ENCODE measurements at places on chromosomes 2 and 18. TPM values are rescaled to one million over a fixed set of nuclear protein-coding genes. Genes with fewer than 3 reads are reported as not detected.

The SP5 gene
- not detected for total RNA-seq

- no peak for DNase-seq
These were observed 201.0 kb upstream of the COPS8 start for GRCh38 chr2:236884569-236885175.

The CYS1 gene
- 0.26 TPM for total RNA-seq

GRCh38 chr2:105580870-105581554, 163.7 kb upstream of the NCK2 start:
- no peak for DNase-seq

- DNase-seq = peak; percentile 92
These were observed 221.9 kb upstream of the SETBP1 start for GRCh38 chr18:44458777-44459176.

- DNase-seq = no peak
These were observed 96.2 kb upstream of the ARHGAP28 start for GRCh38 chr18:6633310-6633709.

The MGAT4A gene
- total RNA-seq = 6.0 TPM

DNA sequence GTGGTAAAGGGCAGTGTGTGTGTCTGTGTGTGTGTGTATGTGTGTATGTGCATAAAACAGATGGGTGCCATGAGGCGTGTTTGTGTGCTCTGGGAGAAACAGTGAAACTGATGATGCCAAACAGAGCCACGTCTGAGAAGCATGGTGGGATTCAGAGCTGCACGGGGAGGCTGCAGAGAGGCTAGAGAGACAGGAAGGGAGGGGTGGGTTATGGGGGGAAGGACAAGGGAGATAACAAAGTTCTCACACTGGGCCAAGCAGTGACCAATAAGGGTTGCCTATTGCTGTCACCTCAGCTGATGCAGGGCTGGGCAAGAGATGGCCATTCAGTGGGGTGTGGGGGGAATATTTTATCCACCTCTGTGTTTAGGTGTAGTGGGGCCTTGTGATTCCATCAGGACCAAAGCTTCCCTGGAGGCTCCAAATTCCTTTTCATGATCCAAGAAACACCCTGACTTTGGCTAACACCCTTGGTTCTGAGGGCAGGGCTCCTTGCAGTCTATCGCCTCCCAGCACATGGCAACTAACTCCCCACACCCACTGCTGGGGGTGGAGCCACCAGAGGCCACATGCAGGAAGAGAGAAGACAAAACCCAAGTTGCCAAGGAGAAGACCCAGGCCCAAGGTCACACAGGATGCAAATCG, 54.2 kb upstream of the POMC start:
- DNase-seq = no peak

GRCh38 chr18:44799382-44799906, 118.8 kb downstream of the SETBP1 start:
- no peak for DNase-seq

The COL3A1 gene
- total RNA-seq = 43.4 TPM

- DNase-seq = no peak
These were observed 721.9 kb upstream of the ACVR2A start for GRCh38 chr2:147122944-147123343.

- DNase-seq = no peak
These were observed 81.1 kb downstream of the ACVR2A start for GRCh38 chr2:147925886-147926285.

The KCNJ13 gene
- total RNA-seq = not detected

GRCh38 chr2:241108271-241109209, 6.5 kb upstream of the MTERF4 start:
- DNase-seq = no peak

- DNase-seq = peak; percentile 59
These were observed 195.3 kb downstream of the CCDC85A start for GRCh38 chr2:56379066-56379465.

GRCh38 chr18:44758861-44759631, 78.4 kb downstream of the SETBP1 start:
- DNase-seq = no peak

DNA sequence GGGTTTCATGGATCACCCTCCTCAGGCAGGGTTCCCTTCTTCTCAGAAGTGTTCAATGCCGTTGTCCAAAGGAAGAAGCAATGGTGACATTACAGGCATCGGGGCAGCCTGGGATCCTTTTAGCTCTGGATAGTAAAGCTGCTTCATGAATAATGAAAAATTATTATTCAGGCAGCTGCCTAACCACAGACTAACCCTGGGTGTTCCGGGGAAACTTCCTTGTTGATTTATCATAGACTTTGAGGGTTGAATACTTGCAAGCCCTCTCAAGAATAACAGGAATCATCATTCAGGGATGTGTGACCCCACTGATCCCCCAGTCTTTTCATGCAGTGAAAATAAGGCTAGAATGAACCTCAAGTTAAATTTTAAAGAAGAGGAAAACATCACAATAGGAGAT, 419.4 kb downstream of the MEIS1 start:
- DNase-seq = no peak

GRCh38 chr2:159108181-159108893, 139.9 kb downstream of the TANC1 start:
- DNase-seq = peak; percentile 24

The RNF181 gene
- total RNA-seq = 318 TPM

DNA sequence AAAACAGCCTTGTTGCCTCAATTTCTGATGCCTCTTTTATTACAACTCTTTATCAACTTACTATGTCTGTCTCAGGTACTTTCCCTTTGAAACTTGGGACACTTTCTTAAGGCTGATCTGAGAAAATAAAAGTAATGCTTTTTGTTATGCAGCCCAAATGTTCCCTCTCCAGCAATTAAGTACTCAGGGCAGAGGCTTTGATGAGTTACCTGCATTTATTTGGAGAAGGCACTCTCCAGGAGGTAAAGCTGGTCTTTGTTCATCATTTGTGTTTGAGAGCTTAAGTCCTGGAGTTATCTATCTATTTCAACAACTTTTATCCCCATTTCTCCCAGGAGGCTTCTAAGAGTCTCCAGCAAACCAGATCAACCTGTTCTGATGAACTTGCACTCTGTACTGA, 259.2 kb downstream of the ASXL3 start:
- DNase-seq = no peak

DNA sequence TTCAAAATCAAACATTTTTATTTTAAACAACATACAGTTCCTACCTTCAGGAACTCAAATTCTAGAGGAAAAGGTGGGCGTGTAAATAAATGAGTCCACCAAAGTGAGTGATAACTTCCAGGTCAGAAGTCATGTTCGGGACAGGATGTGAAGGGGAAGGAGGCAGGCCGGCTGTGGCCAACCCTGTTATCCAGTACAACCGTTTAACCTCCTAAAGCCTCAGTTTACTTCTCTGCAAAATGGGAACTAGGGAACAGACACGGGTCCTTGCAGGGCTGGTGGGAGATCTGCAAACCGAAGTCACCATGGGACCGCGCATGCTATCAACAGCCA, 373 bp downstream of the EIPR1 start:
- DNase-seq = peak; percentile 34

DNA sequence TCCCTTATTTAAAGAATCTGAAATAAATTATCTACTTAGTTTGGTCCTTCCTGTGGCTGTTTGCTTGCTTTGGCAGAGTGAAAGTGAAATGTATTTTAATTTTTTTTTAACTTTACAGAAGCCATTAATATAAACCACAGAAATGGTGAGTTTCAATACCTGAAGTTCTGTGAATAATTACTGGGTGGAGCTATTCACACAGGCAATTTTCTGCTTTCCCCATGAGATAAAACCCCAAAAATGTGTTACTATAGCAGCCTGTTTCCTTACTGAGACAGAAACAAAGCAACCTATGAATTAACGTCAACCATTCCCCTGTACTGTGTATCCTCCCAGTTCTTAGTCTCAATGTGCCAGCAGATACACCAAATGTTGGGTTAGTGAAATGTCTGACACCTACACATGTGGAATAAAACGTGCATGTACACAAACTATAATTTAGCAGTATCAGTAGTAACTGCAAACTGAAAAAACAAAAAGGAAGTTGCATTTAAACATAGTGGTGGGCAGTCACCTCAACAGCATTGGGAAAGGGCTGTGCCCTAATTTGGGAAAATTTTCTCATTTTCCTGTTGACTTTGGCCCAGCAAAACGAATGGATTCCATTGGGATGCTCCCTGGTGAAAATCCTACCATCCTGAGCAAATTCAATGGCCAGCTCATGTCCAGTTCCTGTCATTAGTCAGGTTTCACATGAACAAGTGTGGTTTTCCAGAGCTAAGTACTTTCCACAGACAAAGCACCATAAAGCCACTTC, 73.1 kb upstream of the RMDN2 start:
- no peak for DNase-seq

DNA sequence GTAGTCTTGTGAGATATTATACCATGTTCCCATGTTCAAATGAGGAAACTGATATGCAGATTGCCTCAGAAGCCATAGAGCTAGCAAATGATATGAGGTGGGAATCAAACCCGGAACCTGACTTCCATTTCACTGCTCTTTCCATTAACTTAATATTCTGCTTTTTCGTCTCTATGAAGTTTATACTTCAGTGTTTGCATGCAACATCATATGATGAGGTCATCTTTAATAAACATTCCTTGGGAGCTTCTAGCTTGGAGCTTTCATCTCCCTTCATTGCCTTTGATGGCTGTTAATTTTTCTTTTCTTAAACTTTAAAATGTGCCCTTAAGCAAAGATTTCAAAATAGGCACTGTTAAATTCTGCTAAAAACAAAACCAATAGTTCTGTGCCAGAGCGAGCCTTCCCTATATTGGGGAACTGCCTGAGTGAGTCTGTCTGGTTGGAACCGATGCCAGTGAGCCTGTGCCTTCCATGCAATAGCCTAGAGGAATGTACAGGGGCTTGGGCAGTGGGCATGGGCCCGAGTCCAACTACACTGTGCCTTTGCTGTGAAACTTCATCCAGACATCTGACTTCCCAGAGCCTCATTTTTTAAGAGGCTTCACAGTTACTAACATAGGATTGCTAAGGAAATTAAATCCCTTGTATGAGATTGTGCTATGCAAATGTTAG, 91.1 kb upstream of the TMEM200C start:
- no peak for DNase-seq

- no peak for DNase-seq
These were observed 119.0 kb upstream of the ARHGAP28 start for GRCh38 chr18:6610466-6610865.

DNA sequence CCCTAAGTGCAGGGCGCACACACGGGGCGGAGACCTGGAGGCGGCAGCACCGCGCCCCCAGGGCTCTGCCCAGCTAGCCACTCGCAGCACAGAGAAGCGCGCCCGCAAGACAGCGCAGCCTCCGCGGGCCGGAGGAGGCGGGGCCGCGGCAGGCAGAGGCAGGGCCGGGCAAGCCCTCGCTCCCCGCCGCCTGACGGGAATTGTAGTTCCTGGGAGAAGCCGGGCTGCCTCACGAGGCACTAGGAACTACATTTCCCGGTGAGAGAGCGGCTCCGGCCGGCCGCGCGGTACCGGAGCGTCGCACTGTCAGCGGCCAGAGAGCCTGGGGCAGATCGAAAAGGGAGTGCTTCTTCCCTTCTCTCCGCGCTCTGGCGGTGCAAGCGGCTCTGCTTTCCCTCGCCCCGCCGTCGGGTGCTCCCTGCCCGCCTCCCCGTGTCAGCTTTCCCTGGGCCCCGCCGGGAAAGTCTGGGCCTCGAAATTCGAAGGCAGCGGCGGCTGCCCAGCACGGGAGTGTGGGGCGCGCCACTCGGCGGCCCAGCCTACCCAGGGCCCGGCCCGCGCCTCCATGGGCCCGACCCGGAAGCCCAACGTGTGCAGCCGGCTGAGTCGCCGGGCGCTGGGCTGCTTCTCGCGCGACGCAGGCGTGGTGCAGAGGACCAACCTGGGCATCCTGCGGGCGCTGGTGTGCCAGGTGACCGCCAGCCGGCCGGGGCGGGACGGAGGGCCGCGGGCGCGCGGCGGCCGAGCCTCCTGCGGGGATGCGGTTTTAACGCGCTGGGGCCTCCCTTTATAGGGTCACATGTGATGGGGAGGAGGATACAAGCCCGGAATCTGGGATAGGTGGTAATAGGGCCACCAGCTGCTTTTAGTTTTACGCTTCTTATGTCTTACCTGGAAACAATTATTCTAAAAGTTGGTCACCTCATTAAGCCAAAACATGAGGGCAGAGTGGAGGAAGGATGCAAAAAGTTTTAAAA, at the start of gene DCAF17:
Gene DCAF17 (plus strand): TSS at position 214 of the 977 bp plus-strand sequence. CDS start 352 bp downstream, at position 566.
- DNase-seq = peak; percentile 90

GRCh38 chr18:3851159-3851558, 401.2 kb downstream of the TGIF1 start:
- peak; percentile 29 for DNase-seq

- DNase-seq = peak; percentile 34
These were observed 26.5 kb upstream of the IGFBP2 start for GRCh38 chr2:216606551-216607276.

The UGT1A5 gene
- total RNA-seq = 0.26 TPM

The BOLL gene
- total RNA-seq = not detected

The HOXD10 gene
- total RNA-seq = not detected

- peak; percentile 38 for DNase-seq
These were observed 91.1 kb downstream of the ACTR3 start for GRCh38 chr2:113980946-113981345.

GRCh38 chr2:182393270-182393760, 33.5 kb downstream of the PDE1A start:
- no peak for DNase-seq

DNA sequence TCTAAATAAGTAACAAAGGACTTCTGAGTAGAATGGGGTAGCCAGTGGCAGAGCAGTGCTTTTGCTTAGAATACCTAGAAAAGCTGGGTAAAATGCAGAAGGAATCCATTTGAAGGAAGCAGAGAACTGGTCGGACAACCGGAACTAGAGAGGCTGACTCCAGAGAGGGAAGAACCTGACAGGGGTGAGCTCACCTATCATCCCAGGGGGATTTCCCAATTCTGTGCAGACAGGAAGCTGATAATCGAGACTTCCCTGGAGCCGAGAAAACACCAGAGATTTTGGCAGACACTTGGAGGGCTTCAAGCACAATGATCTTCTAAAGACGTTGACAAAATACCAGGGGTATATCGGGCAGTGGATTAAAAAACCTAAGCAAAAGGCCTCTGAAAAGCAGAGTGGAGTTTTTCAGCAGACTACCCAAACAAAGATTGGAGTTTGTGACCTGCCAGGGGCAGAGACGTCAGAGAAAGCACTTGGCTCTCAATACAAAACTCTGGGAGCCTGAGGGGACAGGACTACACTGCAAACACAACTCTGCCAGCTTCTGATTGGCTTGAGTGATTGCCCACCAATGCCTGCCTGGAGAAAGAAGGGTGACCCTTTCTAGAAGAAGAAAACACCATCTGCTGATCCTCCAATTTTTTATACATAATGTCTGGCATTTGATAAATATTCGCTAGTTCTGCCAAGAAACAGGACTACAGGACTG, 67.5 kb upstream of the TTN start:
- DNase-seq = peak; percentile 76

- DNase-seq = peak; percentile 47
These were observed 114.5 kb downstream of the METTL8 start for GRCh38 chr2:171319164-171319810.

DNA sequence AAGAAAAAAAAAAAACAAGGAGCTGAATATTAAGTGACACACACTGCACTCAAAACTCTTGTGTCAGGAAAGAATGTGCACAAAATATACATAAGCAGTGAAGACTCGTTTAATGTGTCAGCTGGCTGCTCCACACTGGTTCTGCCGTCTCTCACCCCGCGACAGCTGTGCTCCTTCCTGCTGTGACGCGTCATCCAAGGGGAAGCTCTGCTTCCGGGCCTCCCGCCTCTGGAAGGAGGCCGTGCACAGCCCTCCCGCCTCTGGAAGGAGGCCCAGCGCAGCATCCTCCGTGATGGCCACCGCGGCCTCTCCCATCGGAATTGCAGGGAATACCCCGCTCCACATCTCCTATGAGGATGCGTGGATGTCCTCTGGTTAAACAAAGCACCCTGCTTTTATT, 151.0 kb downstream of the HDAC4 start:
- no peak for DNase-seq
